ENCODE measurements at places on chromosomes 7 and 10.
A peak's percentile ranks its signal among the peaks of the same experiment; 100 is the strongest.

DNA sequence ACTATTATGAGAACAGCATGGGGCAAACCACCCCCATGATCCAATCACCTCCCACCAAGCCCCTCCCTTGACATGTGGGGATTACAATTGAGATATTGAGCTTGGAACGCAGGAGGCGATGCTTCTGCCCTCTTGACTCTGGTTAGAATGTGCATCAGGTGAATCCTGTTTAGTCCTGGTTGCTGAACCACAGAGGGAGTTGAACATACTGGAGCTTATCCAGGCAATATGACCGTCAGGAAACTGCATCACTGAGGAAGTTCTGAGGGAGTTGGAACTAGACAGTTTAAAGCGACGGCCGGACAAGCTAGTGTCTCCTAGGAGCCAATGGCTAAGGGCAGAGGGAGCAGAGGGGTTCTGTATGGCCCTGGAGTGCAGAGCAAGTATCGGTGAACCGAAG is 31.8 kb upstream of the GARS1 start:
- DNase-seq: no peak

DNA sequence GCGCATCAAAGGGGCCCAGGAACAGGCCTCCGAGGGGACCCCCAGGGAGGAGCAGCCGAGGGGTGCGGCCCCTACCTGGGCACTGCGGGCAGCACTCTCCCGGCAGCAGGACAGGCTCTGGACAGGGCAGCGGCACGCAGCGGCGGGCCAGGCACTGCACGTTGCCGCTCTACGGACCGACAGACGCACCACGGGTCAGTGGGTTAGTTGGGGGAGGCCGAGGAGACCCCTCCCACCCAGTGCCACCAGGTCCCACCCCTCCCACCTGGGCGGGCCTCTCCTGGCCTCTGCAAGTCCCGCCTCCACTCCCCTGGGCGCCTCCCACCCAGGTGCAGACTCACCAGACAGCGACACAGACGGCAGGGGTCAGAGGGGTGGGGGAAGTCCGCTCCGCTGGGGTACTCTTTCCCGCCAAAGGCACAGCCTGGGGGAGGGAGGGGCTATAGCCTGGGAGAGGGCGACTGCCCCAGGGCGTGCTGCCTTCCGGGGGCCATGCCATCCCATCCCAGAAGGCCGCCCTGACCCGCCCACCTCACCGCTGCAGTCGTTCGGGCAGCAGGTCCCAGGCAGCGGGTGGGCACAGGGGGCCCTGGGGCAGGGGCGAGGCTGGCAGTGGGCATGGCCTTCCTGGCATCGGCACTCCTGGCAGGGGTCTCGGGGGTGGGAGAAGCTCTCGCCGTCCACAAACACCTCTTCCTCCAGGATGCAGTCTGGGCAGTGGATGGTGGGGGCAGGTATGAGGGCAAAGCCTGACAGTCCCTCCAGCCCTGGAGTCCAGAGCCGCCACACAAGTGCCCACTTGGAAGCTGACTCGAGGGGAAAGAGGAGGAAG is 19.2 kb downstream of the KCP start:
- DNase-seq: no peak

DNA sequence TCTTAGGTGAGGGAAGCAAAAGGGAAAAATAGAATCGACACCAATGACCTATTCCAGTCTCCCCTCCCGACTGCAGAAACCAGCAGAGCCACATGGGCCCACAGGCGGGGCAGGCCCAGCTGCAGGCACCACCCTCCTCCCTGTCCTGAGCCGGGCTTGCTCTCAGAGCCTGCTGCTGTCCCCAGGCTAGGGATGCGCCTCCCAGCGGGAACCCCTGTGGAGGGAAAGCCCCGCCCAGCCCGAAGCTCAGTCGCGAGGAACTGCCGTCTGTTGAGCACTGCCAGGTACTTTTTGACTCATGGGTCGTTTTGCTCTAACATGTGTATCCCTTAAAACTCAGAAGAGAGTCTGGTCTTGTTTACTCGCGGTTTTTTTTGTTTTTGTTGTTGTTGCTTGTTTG is 124.5 kb upstream of the RET start:
- DNase-seq: no peak

DNA sequence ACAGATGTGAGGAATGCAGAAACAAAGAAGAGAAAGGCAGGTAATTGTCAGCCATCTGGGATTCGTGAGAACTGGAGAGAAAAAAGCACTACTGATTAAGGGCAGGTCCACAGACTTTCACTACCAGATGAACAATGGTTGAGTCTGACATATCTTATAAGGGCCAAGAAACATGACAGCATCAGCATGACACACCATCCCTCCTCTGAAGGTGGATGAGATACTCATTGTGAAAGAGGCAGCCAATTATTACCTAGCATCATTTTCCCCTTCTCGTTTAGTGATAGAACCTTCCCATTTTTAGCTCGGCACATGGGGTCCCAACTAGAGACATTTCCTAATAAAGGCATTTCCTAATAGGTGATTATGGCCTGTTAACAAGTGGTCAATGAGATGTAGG is 19.2 kb upstream of the MET start:
- DNase-seq: no peak

DNA sequence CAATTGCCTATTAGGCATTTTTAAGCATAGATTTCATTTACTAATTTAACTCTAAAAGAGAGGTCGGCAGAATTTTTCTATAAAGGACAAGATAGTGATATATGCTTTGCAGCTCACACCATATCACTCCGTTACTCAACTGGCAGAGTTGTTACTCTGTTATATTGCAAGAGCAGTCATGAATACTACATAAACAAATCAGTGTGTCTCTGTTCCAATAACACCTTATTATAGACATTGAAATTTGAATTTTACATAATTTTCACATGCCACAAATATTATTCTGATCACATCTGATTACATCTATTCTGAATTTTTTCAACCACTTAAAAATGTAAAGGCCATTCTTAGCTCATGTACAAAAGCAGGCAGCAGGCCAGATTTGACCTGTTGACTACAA is 853.9 kb upstream of the LRRTM3 start:
- DNase-seq: no peak

GRCh38 chr7:149811221-149811620 is 27.0 kb upstream of the ZNF862 start:
- DNase-seq: no peak

DNA sequence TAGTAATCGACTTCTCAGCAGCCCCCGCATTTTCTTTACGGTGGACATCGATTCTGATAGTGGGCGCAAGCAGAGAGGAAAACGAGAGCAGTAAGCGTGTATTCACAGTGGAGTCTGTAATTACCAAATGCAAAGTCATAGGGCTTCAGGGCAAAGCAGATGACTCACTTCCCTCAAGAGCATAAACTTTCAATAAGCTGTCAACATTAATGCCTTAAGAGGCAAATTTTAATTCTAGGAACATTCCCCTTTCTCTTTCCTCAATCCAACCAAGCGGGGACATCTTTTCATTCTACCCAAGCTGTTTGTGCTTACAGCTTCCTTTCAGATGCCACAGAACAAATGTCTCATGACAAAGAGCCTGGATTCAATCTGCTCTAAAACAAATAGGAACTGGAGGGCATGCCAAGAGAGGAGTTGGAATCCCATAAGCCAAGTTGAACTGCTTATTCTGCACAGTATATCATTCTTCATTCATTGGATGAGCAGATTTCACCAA is 48.6 kb downstream of the MALSU1 start:
- no peak for DNase-seq

DNA sequence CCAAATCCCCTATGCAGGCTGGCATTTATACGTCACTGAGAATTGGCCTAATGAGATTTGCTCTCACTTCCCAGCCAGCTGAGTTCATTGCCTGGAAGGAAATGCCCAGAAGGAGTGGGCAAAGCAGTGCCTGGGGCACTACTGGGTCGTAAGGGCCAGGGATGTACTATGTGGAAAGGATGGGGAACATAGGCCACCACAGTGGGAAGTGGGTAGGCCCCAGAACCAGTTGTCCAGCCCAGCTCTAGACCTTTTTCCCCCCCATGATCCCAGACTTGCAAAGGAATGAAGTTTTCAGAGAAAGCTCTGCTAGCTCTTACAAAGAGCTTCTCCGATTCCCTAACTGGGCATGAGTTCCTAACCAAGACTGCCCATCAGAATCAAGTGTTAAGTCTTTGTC is 13.9 kb downstream of the TRPV5 start:
- no peak for DNase-seq

GRCh38 chr10:117622471-117623184 is 80.1 kb downstream of the EMX2 start:
- DNase-seq: no peak

DNA sequence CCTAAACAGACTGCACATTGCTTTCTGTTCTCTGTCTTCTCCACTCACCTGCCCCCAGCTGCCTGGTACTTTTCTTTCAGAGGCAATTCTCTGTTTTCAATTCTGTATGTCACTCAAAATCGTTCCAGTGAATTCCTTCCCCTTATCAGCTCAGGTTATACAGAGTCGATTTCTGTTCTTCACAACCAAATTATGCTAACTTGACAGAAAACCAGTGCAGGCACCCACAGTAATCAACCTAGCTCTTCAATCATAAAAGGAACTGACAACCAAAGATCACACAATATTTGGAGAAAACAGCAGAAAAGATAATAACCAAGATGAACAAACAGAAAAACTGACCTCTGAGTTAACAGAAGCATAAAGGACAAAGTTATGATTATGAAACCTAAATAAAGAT is 303.3 kb upstream of the PHYHIPL start:
- DNase-seq: no peak

- peak; percentile 26 for DNase-seq
Measured at GRCh38 chr7:37031571-37032257, 307.4 kb upstream of the AOAH start.

- DNase-seq: no peak
Measured at GRCh38 chr10:36367362-36367761, 725.3 kb upstream of the FZD8 start.

- DNase-seq: no peak
Measured at GRCh38 chr7:38307640-38308039, 34.2 kb upstream of the TARP start.

DNA sequence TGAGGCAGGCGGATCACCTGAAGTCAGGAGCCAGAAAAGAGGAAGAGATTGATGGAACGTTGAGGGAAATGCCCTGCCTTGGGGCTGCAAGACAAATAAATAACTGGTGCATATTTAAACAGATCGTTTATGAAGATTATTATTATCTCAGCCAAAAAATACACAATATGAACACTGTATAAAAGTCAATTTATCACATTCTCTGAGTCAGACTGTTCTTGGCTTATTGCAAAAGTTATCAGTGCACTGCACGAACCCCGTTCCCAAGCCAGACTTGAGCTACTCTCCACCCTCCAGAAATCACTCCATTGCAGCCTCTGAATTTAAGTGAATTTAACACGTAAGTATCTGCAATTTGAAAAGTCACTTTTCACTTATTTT is 1.6 kb downstream of the DNMBP start:
- DNase-seq: no peak

GRCh38 chr7:15439853-15440252 is 122.0 kb downstream of the AGMO start:
- DNase-seq: no peak
